ENCODE measurements at places on chromosomes 7 and 10.

DNA sequence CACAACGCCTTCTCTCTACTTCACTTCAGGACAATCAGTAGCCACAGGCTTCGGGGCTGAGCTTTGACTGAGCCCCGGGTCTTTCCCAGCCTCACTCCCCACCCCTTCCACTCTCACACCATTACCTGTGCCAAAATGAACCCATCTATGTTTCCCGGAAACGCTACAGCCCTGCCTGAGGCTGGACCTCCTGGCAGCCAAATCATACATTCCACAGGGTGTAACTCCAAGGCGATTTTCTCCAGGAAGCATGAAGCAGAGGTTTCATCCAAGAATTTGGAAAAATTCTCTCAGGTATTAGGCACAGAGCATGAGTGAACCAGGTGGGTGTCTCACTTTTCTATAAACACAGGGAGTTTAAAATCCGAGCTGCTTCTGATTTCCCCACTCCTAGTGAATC lies 286.3 kb downstream of the TNS3 start:
- no peak for DNase-seq

GRCh38 chr7:33278095-33278494 lies 148.7 kb downstream of the BBS9 start:
- no peak for DNase-seq

GRCh38 chr7:24448038-24448437 lies 125.2 kb upstream of the PALS2 start:
- no peak for DNase-seq

DNA sequence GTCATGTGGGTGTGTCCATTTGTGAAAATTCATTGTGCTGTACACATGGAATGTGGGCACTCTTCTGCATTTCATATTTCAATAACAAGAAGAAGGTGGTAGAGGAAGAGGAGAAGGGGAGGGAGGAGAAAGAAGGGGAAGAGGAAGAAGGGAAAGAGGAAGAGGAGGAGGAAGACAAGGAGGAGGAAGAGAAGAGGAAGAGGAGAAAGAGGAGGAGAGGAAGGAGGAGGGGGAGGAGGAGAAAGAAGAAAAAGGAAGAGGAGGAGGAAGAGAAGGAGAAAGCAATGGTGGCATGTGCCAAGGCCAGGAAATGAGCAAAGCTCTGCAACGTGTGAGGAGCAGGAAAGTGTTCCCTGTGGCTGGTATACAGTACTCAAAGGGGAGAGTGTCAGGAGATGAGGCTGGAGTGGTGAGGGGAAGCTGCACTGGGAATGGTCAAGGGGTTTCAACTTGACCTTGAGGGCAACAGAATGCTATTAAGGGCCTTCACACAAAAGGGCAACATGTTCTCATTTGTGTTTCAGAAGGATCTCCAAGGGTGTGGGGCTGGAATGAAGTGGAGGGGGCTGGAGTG lies 40.5 kb downstream of the WNT2 start:
- DNase-seq = no peak

DNA sequence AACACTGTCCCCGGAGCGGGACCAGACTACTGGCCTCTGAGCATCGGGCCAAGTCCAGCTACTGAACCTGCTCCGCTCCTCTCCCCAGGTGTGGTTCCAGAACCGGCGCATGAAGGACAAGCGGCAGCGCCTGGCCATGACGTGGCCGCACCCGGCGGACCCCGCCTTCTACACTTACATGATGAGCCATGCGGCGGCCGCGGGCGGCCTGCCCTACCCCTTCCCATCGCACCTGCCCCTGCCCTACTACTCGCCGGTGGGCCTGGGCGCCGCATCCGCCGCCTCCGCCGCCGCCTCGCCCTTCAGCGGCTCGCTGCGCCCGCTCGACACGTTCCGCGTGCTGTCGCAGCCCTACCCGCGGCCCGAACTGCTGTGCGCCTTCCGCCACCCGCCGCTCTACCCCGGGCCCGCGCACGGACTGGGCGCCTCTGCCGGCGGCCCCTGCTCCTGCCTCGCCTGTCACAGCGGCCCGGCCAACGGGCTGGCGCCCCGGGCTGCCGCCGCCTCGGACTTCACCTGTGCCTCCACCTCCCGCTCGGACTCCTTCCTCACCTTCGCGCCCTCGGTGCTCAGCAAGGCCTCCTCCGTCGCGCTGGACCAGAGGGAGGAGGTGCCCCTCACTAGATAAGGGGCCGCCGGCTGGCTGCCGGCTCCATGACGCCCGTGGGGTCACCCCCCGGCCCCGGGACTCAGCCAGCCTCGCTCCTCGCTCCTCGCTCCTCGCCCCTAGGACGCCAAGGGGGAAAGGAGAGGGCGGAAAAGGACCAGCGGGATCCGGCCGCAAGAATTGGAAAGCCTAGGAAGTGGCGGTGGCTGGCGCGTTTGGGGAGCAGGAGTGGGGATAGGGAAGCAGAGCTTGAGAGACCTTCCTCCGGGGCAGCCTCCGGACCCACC lies 3.4 kb downstream of the EVX1 start:
- DNase-seq = peak; percentile 69

GRCh38 chr7:125966278-125967048 lies 1036.8 kb upstream of the POT1 start:
- DNase-seq = no peak

DNA sequence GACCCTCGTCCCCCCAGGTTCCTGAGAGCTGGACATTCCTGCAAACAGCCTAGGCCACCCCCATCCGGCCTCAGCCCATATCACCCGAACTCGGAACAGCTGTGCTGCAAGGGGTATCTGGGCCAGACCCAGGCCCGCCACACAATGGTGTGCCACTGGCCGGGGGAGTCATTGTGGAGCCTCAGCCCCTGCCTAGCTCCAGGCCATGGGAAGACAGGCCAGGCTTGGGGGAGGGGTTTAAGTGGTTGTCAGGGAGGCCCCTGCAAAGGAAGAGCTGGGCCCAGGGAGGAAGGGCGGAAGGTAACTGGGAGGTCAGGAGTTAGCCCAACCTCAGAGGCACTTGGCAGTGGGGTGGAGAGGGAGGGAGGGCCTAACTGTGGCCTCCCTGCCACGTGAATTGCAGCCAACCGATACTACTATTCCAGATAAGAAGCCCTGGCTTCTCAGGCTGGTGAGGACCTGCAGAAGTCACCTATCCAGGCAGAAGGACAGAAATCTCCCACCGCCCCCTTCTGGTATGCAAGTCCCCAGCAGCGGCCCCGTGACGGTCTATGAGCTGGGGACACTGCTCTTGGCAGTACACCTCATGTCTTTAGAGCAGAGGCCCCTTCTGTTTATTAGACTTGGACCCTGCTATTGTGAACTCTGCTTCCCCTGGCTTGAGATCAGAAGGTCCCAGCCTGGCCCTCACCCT lies 26.8 kb downstream of the VSIR start:
- peak; percentile 58 for DNase-seq

- no peak for DNase-seq
These were observed 326.4 kb downstream of the PAXIP1 start for GRCh38 chr7:154676422-154677073.

DNA sequence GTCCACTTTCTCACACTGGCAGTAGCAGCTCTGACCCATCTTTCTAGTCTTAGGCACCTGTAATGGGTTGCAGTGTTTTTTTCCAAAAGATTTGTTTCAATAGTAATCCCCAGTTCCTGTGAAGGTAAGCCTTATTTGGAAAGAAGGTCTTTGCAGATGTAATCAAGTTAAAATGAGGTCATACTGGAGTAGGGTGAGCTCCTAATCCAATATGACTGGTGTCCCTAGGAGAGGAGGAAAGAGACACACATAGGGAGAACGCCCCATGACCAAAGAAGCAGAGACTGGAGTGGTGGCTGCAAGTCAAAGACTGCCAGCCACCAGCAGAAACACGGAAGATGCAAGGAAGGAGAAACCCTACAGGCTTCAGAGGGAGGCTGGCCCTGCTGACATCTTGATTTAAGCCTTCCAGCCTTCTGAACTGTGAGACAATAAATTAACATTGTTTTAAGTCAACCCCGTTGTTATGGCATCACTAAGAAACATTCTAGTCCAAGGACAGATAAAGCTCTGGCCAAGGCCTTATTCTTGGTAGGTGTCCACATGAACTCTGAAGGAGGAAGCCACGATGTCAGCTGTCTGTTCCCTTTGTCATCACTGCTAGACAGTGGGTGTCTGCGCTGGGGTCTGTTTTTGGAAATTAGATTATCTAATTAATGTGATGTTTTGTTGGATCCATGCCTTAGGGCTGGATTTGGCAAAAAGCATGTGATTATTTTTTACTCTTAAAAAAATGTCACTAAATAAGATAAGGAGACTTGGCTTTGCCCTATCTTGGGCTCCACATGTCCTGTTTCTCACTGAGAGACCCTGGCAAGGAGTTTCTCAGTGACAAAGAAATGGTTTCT lies 214.9 kb downstream of the KCNMA1 start:
- no peak for DNase-seq

DNA sequence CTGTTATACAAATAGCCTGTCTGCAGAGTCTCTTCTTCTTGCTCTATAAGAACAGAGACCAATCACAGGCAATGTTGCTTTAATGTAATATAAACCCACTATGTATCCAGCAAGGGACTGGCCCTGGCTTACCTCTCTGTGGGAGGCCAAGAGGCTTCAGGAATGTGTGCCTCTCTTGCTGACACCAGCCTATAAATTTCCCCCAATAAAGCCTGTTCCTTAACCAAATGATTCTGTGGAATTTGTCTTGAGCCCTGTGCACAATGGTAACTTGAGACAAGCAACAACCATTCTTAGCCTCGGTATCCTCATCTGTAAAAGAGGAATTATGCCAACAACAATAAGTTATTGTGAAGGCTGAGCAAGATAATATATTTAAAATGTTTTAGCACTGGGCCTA lies 563.7 kb downstream of the GRM8 start:
- DNase-seq = no peak

DNA sequence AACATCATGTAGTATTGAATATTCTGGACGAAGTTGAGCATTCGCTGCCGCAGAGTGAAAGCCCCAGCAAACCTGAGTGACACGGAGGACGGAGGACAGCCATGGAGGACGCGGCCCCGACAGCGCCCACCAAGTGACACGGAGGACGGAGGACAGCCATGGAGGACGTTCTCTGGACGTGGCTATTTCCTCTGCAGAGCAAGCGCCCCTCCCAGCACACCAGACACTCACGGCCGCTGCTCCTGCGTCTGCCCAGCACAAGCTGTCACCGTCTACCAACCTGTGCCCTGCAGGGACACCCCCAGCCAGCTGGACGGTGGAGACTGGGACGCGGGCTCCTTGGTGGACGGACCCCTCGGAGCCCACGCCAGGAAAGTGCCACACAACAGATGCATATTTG lies 7.3 kb upstream of the ADAM8 start:
- no peak for DNase-seq

DNA sequence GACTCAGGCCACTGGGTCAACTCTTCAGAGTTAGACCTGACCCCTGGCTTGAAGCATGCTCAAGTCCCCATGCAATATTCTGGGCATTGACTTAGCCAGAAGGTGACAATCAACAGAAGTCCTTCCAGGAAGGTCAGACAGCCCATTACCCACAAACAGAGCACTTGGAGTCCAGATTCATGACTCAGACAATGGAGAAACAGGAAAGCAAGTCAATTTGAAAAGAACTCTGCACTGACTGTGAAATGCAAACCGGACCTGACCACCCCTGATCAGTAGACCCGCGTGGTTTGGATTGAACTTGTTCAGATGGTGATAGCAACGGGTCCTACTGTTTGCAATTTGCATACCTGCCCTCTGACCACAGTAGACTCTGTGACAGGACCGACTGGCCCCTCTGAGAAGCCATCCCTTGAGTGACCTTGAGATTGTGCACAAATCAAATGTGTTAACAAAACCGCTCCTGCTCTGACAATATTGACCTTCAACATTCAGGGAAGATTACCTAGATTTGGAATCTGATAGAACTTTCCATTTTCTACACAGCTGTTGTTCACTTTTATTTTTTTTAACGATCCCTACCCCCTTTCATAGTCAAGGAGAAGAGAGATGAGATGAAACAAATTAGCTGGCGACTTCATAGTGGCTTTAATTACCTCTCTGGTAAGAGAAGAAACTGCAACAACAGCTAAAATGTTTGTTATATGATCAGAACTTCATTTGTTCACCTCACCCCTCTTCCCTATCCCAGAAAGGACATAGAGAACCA lies 138.7 kb downstream of the NRP1 start:
- DNase-seq = peak; percentile 9

DNA sequence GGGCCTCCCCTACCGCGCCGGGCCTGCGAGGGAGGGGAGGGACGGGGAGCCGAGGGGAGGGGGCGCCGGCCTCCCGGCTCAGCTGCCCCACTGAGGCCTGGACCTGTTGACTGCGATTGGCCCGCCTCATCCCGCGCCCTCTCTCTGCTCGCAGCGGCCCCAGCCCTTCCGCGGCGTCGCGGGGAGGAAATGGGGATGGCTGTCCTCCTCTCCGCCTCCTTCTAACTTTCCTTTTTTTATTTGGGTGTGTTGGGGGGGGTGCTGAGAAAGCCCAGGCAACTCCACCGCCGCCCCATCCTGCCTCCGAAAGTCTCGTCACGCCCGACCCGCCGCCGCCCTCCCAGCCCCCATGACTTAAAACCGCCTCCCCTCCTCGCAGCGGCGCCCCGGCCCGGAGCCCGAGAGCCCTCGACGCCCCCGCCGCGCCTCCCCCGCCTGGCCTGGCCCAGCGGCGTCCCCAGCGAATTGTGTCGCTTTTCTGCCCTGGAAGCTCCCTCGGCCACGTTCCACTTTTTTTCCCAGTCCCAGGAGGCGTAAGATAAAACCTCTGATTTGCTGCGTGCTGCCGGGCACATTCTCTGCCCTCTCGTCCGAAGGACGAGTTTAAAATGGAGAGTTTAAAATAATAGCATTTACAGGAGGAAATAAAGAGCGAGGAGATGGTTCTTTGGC lies 842 bp upstream of the SKIDA1 start:
- DNase-seq = peak; percentile 46

GRCh38 chr10:62084451-62084850 lies 183.0 kb downstream of the ARID5B start:
- no peak for DNase-seq

DNA sequence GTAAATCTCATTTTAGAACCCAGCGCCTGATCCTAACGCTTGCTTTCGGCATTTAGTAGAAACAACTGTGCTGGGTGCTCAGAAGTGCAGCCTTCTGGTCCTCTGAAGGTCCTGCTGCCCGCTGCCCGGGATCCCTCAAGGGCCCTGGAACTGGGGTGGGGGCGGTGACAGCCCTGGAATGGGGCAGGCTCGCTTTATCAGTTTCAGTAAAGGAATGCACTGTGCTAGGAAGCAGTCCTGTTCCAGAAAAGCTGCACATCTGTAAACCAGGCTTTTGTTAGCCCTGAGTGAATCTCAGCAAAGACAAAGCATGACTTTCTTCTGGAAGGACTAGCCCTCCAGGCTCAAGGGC lies 254.6 kb downstream of the TNS3 start:
- DNase-seq = no peak

DNA sequence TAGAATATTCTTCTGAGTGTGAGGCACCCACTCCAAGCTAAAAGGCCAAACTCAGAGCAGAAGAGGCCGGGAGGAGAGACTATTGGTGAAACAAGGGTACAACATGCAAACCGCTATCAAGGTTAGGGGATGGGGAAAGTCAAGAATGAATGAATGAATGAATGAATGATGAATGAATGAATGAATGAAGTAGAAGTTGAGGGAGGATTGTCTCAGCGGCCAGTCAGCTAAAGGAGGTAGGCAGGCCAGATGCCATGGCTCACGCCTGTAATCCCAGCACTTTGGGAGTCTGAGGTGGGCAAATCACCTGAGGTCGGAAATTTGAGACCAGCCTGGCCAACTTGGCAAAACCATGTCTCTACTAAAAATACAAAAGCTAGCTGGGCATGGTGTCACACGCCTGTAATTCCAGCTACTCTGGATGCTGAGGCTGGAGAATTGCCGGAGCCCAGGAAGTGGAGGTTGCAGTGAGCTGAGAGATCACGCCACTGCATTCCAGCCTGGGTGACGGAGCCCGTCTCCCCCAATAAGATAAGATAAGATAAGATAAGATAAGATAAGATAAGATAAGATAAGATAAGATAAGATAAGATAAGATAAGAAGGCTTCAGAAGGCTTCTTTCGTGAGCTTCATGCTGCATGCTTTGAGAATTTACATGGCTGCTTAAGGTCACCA lies 250.8 kb downstream of the CCDC3 start:
- DNase-seq = peak; percentile 46

All from Calu3 (cell line).